ENCODE measurements at places on chromosomes 2 and 18. TPM values are rescaled to one million over a fixed set of nuclear protein-coding genes. Genes with fewer than 3 reads are reported as not detected.
A peak's percentile ranks its signal among the peaks of the same experiment; 100 is the strongest.

DNA sequence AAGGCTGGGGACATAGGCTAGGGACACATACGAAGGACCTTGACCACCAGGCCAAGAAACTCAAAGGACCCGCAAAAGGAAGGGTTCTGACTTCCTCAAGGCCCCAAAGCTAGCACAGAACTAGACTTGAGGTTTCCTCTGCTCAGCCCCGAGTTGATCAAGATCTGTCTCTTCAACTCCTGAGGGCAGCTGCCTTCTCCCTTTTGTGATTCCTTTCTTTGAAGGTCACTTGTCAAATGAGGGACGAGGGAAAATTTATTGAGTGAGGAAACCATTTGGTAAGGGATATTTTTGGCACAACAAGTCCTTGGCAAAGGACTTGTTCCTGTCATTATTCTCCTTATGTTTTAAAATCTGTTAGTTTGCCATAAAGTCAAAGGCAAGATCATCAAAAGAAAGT lies 12.3 kb upstream of the ROCK2 start:
- ATAC-seq, result no peak

DNA sequence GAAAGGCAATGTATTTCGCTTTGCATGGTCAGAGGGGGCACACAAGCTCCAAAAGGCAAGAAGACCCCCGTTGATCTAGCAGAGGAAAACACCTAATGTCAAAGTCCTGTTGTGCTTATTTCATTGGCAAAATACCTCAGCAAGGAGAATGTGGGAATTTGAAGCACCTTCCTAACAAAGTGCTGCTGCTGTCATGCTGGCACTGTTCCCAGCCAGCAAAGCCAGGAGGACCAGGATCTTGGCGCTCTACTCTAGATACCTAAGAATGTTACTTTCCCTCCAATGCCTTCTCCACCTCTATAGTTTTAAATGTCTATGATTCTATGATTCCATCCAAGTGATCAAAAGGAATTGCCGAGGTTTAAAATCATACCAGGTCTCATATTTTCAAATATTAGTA lies 867.9 kb upstream of the POU3F3 start:
- ATAC-seq, result no peak

GRCh38 chr2:149572102-149572953 lies 15.2 kb downstream of the MMADHC start:
- ATAC-seq, result no peak

- ATAC-seq, result no peak
These were observed 3.8 kb downstream of the PIEZO2 start for GRCh38 chr18:11145413-11146191.

- ATAC-seq, result no peak
These were observed 9.9 kb upstream of the FHOD3 start for GRCh38 chr18:36287653-36288052.

- no peak for ATAC-seq
These were observed 45.3 kb downstream of the CXCR4 start for GRCh38 chr2:136072621-136073020.

DNA sequence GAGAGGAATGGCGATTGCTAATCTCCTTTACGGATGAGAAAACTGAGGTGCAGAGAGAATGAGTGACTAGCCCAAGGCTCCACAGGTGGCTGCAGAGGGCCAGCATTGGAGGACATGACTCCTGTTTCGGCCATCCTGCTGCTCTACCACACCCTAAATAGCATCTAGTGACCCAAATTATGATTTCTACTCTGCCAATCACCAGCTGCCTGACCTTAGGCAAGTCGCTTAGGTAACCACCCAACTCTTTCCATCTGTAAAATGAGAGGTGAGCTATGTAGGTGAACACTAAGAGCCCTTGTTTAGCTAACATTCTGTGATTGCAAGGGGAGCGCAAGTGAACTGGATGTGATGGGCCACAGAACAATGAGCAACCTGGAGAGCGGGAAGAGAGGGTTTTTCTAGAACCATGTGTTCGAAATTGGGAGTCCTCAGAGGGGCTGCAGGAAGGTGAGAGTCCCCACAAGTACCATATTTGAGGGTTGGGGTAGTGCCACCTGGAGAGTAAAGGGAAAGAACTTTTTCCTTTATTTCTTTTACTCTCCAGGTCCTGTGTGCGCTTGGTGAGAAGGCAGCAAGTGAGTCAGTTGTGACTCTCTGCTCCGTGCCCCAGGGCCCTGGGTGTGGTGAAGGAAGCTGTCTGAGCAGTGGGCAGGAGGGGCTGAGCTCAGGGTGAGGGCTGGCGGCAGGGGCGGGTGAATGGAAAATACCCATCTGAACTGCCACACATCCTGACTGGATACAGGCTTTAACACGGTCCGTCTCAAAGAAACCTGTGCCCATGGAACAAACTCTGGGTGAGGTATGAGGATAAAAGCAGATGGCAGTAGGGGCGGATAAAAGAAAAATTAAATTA lies 2.4 kb downstream of the CYP27C1 start:
- ATAC-seq, result peak; percentile 43

GRCh38 chr2:166090346-166090745 lies 37.5 kb downstream of the SCN1A start:
- ATAC-seq, result no peak

Gene ZNF804A
- not detected for total RNA-seq

Gene RALB
- 77.4 TPM for total RNA-seq
